ENCODE measurements at places on chromosomes 2 and 18. TPM values are rescaled to one million over a fixed set of nuclear protein-coding genes. Genes with fewer than 3 reads are reported as not detected.

DNA sequence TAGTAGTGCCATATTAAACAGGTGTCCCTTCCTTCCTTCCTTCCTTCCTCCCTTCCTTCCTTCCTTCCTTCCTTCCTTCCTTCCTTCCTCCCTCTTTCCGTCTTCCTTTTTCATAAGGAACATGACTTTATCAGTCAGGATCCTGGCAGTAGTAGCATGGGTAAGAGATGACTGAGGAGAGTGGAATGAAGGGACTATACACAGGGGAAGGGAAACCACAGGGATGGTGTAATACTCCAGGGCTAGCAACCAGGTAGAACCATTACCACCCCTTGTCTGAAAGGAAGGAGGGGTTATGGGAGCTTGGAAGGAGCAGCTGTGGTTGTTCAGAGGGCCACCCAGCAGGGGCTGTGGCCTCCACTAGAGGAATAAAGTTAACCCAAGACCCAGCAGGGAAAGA lies 23.2 kb upstream of the KDM3A start:
- peak; percentile 44 for DNase-seq

DNA sequence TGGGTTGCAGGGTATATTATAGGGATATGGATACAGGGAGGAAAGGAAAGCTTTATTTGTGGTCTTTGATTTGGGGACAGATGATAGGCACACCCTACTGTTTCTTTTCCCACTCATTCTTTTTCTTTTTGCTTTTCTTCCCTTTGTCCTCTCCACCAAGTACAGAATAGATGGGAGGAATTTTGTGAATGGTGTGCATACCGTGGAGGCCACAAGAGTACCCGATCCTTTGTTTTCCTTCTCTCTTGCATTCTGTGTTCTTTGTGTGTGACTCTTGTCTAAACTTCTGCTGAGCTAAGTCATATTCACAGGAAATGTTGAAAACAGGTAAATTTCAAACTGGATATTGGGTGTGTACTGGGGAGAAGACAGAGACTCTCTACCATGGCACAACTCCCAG lies 321.4 kb upstream of the SLC8A1 start:
- no peak for DNase-seq

GRCh38 chr2:47354013-47354847 lies 48.7 kb upstream of the MSH2 start:
- no peak for DNase-seq

DNA sequence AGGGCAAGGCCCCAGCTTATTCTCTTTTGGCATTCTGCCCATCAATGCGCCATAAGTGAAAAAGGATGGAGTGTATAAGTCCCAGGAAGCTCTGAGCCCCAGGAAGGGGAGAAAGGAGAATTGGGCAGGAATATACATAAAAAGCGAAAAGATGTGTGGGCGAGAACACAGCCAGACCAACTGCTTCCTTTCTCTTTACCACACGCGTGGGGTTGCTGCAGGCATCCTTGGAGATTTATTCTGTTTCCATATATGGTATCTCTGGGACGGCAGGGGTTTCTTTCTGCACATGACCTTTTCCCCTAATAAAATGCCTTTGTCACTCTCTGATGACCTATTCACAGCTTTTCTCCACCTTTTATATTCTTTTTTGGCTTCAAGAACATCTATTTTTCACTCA lies 440.5 kb downstream of the NBAS start:
- no peak for DNase-seq

GRCh38 chr2:26735097-26735496 lies 29.0 kb upstream of the SLC35F6 start:
- DNase-seq = peak; percentile 88

Gene DYNAP
- not detected for total RNA-seq

Data from LHCN-M2 (cell line).